ENCODE measurements at places on chromosomes 16 and 17. TPM values are rescaled to one million over a fixed set of nuclear protein-coding genes. Genes with fewer than 3 reads are reported as not detected.

Gene CDH13
- total RNA-seq = 14.3 TPM

Gene MT1F
- total RNA-seq = 12.6 TPM

Gene NKD1
- 30.7 TPM for total RNA-seq

Gene TANGO6
- 20.4 TPM for total RNA-seq

Gene KRTAP4-1
- total RNA-seq = not detected

Gene SLC13A2
- total RNA-seq = not detected

Gene NOMO2
- total RNA-seq = 118 TPM

Gene GPRC5C
- total RNA-seq = 58.2 TPM

Measured in lower lobe of right lung (tissue), 2 donors.